ENCODE measurements at places on chromosomes 5 and 9.

DNA sequence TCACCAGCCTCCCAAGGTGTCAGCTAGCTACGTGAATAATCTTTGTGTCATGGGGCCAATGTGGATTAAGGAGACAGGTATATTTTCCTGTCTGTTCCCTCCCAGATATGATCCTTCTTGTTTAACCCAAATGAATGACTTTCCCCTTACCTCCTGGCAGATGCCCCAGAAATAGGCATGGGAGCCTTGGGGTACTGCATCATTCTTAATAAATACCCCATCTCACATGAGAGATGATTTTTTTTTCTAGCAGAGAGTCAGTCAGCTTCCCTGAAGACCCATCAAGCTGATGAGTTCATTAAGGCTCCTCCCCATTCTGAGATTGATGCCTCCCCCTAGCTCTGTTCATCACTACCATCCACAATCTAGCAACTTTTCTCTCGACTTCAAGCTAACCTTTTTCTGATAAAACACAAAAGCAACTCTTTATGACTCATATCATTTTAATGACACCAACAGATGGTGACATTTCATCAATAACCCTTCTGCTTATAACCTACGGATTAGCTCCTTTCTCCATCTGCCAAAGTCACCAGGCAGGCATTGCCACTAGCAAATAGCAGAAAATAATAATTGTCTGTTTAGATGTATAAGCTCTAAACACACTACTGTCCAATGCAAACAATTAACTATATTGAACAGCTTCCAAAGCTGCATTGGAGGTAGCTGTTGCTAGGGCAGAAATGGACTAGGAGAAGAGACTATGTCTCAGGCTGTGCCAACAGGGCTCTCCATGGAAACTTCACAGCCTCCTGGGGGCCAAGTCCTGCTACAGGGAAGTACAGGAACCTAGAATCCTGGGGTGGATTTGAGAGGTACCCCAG is 143.7 kb downstream of the ACER2 start:
- DNase-seq = no peak

GRCh38 chr9:93949073-93949693 is 6.0 kb downstream of the BARX1 start:
- DNase-seq = no peak

GRCh38 chr5:130222573-130222972 is 318.3 kb downstream of the CHSY3 start:
- DNase-seq = no peak

DNA sequence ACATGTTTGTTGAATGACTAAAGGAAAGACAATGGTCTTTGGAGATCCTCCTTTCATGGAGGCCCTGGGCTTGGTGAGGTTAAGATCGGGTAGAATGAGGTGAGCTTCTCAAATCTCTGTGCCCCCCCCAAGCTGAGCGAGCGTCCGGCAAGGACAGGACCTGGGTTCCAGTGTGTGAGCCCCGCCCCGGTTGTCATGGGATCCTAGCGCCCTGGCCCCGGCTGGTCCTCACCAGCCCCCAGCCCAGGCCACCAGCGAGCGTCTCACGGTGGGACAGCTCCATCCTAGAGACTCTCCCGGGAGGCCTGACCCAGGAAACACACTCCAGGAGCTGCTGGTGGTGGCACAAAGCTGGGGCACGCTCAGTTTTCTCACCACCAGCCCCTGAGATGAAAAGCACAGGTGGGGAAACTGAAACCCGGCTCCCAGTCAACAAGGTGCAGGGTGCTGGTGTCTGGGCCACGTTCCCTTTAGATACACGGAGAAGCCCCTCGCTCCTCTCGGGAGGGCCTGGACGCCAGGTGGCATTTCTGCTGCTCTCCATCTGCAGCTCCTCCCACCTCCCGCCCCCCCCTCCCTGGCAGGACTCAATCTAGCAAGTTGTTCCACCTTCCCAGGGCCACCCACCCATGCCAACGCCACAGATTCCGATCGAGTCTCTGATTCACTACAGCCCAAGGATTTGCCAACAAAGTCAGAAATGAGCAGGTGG is 131.3 kb upstream of the PPP1R26 start:
- no peak for DNase-seq

DNA sequence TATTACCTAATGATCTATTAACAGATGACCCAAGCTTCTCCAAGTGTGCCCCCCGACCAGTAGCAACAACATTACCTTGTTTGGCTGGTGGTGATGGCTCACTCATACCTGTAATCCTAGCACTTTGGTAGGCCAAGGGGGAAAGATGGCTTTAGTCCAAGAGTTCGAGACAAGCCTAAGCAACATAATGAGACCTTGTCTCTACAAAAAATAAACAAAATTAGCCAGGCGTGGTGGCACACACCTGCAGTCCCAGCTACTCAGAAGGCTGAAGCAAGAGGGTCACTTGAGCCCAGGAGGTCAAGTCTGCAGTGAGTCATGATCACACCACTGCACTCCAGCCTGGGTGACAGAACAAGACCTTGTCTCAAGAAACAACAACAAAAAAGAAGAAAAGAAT is 62.9 kb downstream of the GCNT1 start:
- no peak for DNase-seq

- DNase-seq = no peak
Observed at GRCh38 chr9:7146582-7146981, 388.8 kb downstream of the KDM4C start.

- no peak for DNase-seq
Observed at GRCh38 chr9:94135222-94135621, 51.0 kb downstream of the PTPDC1 start.

DNA sequence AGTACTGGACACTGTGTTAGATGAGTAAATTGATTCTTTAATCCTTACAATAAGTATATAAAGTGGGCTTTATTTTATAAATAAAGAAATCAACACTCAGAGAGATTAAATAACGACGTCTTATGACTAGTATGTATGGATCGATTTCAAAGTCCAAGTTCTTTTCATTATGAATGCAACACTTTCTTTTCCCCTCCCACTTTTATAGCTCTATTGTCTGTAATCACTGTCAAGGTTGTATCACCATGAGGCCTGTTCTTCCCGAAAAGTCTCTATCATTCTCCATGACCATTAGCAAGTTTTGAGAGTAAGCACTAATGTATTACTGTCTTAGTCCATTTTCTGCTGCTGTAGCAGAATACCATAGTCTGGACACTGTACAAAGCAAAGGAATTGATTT is 228.4 kb downstream of the TLR4 start:
- no peak for DNase-seq

- no peak for DNase-seq
Observed at GRCh38 chr9:249025-249424, 34.4 kb downstream of the DOCK8 start.

GRCh38 chr9:127129718-127130085 is 7.3 kb upstream of the ANGPTL2 start:
- DNase-seq = no peak

- DNase-seq = no peak
Observed at GRCh38 chr5:135212361-135213026, 178.5 kb upstream of the PITX1 start.

GRCh38 chr5:170265522-170265921 is 32.1 kb downstream of the LCP2 start:
- no peak for DNase-seq

- DNase-seq = no peak
Observed at GRCh38 chr9:34993502-34994259, 4.1 kb downstream of the DNAJB5 start.

DNA sequence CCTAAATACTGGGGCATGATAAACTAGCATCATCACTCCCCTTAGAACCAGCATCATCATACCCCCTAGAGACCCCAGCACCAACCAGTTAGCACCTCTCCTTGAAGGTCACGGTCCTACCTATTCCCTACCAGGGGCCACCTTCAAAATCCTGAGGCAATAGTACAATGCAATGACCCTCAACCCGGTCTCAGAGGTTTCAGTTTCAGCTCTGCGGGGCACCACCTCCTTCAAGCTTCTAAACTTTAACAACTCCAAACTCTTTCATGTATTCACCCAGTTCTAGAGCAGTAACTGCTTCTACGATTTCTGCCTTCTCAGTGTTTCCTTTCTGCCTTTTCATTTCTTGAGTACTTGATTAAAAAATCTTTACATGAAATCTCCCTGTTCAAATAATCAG is 130.1 kb upstream of the EPB41L4A start:
- no peak for DNase-seq

DNA sequence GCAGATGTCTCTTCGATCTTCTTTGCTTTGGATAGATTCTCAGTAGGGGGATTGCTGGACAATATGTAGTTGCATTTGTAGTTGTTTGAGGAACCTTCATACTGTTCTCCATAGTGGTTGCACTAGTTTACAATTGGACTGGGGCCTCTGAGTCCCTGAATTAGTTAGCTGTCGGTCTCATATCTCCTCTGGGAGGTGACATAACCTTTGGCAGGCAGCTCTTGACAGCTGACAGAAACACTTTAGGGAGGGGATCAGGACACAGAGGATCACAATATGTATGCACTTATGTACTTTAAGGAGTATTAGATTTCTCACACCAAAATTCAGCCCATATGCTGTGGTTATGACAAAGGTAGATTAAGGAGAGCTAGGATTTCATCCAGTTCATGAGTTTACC is 1279.9 kb upstream of the DMAC1 start:
- no peak for DNase-seq

GRCh38 chr5:145243016-145243415 is 592.1 kb downstream of the PRELID2 start:
- DNase-seq = no peak
